Stimulated activated CD8-positive, alpha-beta memory T cell treated with anti-CD3 and anti-CD28 coated beads, Interleukin-4, amount 100 ng/mL, for 4 hours (primary cell): ENCODE measurements at places on chromosomes 16 and 17.

DNA sequence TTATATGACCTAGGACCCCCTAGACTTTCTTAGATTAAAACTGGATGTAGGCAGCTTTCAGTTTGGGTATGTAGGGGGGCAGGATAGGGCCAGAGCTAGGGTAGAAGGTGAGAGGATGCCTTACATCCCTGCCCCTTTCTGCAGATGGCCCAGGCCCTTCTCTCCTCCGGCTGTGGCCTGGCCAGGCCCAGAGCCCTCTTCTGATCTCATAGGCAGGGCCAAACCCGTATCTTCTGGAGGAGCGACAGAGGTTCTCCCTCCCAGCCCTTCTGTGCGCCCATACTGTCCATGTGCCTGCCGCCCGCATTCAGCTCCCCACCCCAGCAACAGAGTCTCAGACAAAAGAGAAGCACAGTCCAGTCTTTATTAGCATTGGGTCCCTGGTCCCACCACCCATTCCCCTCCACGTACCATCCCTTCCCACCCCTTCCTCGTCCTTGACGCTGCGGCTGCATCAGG, 2.0 kb upstream of the TSPOAP1 start:
- no peak for DNase-seq

- no peak for DNase-seq
Measured at GRCh38 chr17:10812674-10813073, 8.8 kb upstream of the TMEM238L start.

DNA sequence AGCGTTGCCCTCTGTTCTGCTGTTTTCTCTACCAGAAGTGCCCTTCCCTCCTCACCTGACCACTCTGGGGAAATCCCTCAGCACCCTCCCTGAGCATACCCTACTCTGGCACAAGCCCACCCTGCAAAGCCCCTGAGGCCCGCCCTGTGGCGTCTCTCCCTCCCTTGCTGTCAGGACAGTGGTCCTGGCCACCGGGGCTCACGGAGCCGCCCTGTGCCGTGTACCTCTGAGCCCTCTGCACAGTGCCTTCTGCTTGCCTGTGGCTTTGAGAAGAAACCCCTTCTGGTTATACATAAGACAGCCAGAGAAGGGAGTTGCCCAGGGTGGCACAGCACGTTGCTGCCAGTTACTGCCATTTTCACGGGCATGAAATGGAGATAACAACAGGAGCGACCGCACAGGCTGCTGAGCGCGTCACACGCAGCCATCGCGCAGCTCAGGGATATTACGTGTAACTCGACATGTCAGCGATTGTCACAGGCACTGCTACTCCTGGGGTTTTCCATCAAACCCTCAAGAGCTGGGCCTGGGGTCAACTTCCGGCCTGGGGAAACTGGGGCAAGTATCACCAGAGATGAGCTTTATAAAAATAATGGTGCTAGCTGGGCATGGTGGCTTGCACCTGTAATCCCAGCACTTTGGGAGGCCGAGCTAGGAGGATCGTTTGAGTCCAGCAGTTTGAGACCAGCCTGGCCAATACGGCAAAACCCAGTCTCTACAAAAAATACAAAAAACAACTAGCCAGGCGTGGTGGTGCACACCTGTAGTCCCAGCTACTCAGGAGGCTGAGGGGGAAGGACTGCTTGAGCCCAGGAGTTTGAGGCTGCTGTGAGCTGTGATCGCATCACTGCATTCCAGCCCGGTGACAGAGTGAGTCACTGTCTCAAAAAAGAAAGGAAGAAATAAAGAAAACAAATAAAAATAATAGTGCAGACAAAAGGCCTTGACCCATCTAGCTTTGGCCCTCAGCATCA, 14.8 kb downstream of the SCGB1C2 start:
- DNase-seq: no peak

GRCh38 chr16:3651461-3652372, 2.8 kb upstream of the DNASE1 start:
- DNase-seq: no peak

GRCh38 chr17:67241719-67242341, 3.2 kb downstream of the HELZ start:
- no peak for DNase-seq

GRCh38 chr17:35314415-35315216, 58.8 kb downstream of the SLFN11 start:
- no peak for DNase-seq
